ENCODE measurements at places on chromosomes 2 and 18.

- peak; percentile 45 for DNase-seq
Observed at GRCh38 chr2:198456418-198456817, 652.0 kb downstream of the PLCL1 start.

GRCh38 chr2:85264471-85264870 is 63.3 kb downstream of the TGOLN2 start:
- DNase-seq, result peak; percentile 78

GRCh38 chr2:196372811-196373664 is 201.7 kb upstream of the STK17B start:
- no peak for DNase-seq

- DNase-seq, result peak; percentile 57
Observed at GRCh38 chr2:215931256-215931903, 82.0 kb downstream of the MREG start.

DNA sequence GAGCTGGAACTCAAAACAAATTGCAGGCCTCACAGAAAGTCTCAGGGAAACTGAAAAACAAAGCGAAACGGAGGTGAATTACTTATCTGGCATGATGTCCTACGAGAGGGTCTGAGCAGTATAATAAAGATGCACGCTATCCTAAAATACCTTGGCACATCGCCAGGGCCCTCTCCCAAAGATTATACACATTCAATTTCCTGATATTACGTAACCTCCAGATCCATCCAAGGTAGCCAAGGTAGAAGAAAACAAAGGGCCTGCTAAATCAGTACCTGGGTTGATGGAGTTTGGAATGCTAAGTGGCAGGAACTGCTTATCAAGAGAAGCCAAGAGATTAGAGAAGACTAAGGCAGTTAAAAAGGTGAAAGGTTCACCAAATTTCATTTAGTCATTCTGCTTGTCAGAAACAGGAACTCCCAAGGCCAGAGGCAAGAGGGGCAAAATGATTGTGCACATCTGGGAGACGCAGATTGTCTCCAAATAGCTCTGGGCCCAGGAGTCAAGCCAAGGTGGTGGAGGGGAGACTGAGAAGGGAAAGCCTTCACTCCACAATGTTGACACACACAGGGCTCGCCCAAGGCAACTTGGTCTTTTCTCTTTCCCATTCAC is 236.8 kb upstream of the ATP5MC3 start:
- DNase-seq, result no peak

DNA sequence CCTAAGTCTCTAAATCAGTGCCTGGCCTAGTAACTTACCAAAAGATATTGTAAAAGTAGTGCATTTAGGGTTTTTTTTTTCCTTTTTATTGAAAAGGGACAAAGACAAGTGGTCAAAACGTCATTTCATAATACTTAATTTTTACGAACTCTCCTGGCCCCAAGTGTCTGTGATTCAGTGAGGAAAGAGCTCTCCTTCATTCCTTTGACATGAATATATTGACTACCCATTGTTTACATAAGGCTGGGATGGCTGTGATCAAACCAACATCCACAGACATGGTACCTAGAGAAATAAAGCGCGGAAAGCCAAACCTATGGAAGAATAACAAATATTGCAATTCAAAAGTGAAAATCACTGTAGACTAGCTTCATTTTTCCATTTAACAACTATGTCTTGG is 198.4 kb downstream of the BABAM2 start:
- no peak for DNase-seq

DNA sequence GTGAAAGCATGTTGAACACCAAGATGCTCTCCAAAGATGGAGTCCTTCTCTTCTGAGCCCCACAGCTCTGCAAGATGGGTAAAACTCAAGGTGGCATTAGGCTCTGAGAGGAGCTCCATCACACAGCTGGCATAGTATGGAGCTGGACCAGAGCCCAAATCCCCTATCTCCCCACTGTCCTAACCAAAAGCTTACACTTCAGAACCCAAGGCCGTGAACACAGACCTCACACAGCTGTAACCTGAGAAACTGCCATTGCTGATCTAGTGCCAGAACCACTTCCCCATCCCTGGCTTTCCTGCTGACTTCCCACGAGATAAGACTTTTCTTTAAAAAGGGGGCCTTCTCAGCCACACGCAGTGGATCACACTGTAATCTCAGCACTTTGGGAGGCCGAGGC is 25.0 kb downstream of the TTC32 start:
- DNase-seq, result no peak

DNA sequence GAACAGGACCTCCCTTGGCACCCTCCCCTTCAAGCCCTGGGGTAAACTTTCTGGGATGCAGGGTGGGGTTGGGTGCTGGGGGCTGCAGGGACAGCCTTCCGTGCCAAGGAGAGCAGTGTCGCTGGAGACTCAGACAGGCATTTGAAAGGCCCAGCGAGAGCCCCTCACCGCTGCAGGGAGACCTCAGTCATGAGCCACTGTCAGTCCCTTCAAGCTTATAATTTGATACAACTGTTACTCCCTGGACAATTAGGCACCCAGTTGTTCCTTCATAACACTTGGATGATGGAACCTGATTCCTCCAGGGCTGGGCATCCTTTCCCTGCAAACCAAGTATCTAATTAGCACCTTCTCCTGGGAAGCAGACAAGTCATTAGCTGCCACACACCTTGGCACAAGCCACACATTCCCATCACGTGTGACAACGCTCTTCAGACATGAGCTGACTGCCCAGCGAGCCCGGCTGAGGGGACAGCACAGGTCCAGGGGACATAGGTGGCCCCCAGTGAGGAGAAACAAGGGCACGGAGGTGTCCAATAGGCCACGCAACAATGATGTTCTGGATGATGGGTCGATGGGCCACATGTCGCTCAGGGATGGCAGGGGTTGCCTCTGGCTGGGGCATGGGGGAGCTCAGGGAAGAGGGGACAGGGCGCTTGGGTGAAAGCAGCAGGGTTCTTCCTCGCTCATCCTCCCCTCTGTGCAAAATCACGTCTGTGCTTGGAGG is 59.6 kb downstream of the KCNF1 start:
- no peak for DNase-seq

GRCh38 chr2:10428355-10428754 is 19.8 kb downstream of the ODC1 start:
- no peak for DNase-seq

- DNase-seq, result no peak
Observed at GRCh38 chr2:119523952-119524694, at the start of gene SCTR. Gene SCTR, minus strand, starts transcription at chr2:119524483. Its CDS starts 257 bp downstream, at chr2:119524226.

DNA sequence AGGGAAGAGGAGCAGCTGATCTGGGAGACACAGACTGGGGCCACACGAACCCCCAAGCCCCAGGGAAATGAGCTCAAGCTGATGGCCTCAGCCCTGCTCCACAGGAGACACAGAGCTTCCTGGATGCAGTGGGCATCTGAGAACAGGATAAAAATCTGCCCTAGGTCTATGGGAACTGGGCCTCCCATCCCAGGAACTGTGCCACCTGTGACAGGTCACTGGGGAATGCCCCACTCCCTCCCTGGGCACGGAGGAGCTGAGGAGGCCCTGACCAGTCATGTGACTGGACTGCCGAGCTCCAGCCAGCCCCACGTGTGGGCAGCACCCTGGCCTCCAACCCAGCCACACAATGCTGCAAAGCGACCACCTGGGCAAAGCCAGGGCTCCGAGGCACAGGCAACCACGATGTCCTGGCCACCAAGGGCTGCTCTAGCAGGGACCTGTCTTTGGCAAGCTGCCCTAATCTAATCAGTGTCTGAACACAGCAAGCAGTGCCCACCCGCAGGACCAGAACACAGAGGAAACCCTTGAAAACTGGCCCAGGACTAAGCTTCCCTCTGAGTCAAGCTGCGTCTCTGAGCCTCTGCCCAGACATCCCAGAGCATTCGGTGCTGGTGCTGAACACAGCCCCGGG is 57.8 kb upstream of the ID2 start:
- DNase-seq, result no peak

DNA sequence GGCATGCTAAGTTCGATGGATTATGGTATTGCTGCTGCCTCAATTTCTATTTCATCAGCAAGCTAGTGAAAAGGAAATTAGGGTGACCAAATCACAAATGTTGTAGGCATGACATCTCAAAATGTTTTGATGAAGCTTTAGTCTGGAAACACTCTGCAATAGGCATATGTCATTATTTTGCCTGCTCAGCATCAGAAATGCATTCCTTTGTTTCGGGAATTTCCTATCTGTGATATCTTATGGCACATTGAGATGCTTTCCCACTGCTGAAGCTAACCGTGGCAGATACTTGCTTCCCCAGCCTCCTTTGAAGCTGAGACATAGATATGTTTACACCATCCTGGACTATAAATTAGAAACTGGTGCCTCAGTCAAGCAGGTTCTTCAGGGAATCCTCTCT is 119.7 kb downstream of the CDC42EP3 start:
- no peak for DNase-seq

- peak; percentile 64 for DNase-seq
Observed at GRCh38 chr18:9743200-9744016, 35.3 kb downstream of the RAB31 start.

GRCh38 chr18:67520351-67520921 is 3.9 kb upstream of the DSEL start:
- peak; percentile 92 for DNase-seq

DNA sequence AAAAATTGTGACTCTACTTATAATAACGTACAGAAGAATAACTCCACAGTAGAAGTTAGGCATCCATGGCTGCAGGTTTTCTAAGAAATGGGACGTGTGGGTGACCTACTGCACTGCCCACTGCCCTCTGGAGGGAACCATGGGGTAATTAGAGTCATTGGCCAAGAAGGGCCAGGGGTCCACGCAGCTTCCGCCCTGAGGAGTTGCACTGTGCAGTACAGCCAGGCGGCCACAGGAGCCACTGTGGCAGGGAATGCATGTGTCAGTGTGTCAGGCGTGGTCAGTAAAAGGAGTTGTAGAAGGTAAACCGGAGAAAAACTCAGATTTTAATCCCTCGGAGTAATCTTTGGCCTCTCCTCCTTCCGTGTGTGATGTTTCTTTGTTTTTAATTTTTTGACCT is 24.8 kb downstream of the NCK2 start:
- no peak for DNase-seq

DNA sequence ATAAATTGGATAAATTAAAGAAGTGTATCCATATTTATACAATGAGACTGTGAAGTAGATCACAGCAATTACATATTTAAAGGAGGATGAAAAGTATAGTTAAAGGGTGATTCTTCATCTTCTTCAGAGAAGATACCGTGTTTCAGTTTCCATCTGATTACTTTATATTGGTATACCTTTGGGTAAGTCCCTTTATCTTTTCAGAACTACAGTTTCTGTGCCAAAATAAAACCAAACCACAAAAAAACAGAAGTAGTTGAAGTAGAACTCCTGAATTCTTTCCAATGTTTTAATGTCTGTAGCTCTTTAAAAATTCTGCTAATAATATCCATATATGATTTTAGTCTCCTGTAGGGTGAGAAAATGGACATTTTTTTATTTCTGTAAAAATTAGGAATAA is 231.2 kb upstream of the LINC00305 start:
- DNase-seq, result no peak

DNA sequence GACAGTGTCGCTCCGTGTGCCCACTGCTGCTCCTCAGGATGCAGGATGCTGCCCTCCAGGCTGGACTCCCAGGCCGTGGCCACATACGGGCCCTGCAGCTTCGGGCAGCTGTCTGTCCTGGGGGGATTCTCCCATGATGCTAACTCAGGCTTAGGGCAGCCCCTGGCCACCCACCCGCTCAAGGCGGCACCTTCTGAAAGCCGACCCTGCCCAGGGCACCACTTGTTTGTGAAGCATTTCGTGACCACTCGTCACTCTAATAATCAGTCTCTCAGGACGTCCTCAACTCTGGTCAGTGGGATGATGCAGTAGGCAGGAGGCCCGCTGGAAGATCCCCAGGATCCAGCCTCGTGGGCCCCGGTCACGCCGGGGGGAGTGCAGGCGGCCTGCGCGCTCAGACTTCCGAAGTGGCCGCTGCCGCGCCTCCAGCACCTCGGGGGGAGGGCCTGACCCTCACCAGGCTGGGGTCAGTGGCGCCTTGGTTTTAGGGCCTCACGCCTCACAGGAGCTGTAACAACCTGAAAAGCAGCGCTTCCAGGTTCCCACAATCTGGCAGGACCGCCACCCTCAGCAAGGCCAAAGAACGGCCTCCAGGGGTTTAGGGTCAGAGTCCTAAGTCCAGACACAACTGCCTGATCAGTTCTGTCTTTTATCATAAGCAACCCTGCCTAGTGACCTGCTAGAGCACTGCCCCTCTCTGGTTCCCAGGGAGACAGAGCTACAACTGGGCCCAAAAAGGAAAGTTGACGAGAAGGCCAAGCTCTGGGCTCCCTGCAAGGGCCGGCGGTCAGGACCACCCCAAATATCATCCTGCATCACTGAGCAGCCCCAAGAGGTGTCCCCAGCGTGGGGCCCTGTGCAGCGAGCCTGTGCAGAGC is 53.0 kb downstream of the EIPR1 start:
- no peak for DNase-seq

GRCh38 chr18:72637299-72637698 is 93.2 kb upstream of the CBLN2 start:
- no peak for DNase-seq

DNA sequence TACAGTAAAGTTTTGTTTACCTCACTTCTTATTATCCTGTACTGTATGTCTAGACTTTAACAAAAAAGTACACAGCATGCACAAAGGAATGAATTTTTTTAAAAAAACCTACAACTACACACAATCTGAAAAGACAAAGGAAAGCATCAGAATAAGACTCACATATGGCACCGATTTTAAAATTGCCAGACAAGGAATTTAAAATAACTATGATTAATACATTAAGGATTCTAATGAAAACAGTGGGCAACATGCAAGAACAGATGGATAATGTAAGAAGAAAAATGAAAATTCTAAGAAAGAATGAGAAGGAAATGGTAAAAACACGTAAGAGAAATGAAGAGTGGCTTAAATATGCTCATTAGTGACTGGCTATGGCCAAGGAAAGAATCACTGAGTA is 638.2 kb downstream of the FBXO15 start:
- peak; percentile 48 for DNase-seq

- no peak for DNase-seq
Observed at GRCh38 chr2:64943387-64944150, 45.6 kb upstream of the SLC1A4 start.

GRCh38 chr2:196546151-196546919 is 93.2 kb upstream of the CCDC150 start:
- DNase-seq, result peak; percentile 11

GRCh38 chr2:232893834-232894233 is 23.8 kb downstream of the SNORC start:
- no peak for DNase-seq

GRCh38 chr2:30078521-30078920 is 68.3 kb upstream of the YPEL5 start:
- no peak for DNase-seq

DNA sequence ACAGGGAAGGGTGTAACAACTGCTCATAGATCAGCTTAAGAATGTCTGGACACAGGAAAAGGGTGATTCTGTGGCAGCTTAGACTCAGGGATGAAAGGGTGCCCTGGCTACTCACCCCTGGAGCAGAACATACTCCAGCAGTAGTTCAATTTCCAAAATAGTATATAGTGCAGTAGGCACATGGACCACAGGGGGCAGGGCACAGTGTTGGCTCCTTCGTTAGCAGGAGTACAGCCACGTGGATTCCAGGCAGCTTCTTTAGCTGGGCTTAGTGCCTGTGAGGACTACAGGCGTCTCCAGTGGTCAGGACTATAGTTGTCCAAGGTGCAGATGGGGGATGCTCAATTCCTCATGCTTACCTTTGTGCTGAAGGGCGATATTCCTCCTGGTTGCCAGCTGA is 277.5 kb upstream of the DDX18 start:
- DNase-seq, result no peak
